ENCODE measurements at places on chromosomes 5 and 9.
A peak's percentile ranks its signal among the peaks of the same experiment; 100 is the strongest.

- DNase-seq = no peak
These were observed 188.3 kb downstream of the GABBR2 start for GRCh38 chr9:98520221-98520960.

- no peak for DNase-seq
These were observed 85.7 kb downstream of the COL23A1 start for GRCh38 chr5:178504340-178504960.

- DNase-seq = no peak
These were observed 104.3 kb upstream of the PCSK1 start for GRCh38 chr5:96537386-96537785.

- no peak for DNase-seq
These were observed 700 bp downstream of the SKP2 start for GRCh38 chr5:36152324-36153297.

- DNase-seq = no peak
These were observed 418.6 kb upstream of the GRAMD2B start for GRCh38 chr5:126004636-126005035.

GRCh38 chr5:135042595-135042994, 8.6 kb upstream of the PITX1 start:
- no peak for DNase-seq

DNA sequence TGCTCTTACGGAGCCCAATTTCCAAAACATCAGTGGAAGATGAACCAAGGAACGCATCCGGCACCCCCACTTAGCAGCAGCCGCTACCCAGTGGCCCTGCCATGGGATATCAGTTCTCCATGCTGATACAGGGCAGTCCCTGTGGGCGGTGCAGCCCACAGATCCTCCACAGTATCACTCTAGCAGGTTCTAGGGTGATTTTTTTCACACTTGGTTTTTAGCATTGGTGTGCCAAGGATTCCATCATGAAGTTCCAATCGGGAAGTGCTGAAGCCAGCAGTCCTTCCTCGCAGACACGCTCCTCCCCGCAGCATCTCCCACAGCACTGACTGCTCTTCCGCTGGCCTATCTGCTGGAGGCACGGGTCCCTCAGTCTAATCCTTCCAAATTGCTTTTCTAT, 261.9 kb downstream of the SYK start:
- no peak for DNase-seq

GRCh38 chr5:112183103-112183711, 235.9 kb downstream of the EPB41L4A start:
- DNase-seq = no peak

DNA sequence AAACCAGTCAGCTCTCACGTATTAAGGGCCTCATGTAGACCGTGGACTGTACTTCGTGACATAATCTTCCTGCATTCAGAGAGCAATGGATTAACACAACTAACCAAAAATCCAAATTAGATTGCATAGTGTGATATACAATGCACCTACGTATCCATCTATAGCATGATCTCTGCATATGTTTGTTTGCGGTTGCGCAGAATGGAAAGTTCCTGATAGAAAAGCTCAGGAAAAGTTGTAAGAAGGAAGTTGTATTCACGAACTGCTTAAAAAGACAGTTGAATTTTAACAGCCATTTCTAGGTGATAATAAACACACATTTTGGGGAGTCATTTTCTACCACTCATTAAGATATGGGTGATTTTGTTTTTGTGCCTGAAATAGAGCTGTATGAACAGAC, 869.0 kb downstream of the TLE4 start:
- DNase-seq = no peak

DNA sequence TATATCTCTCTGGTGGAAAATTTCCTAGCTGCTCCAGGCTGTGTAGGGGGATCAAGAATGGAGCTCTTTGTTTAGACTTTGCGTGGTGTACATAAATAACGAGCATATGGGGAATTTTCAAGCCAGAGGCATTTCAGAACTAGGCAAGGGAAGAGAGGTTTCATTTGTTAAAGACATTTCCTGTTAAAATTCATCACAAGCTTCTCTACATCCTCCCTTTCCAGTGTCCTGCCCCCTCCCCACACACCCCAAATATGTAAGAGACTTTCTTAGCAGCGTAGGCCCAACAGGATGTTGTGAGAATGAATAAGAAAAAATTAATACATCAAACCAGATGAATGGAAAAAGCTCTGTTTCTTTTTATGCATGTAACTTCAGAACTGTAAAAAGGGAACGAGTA, 150.3 kb downstream of the GPBP1 start:
- DNase-seq = no peak

DNA sequence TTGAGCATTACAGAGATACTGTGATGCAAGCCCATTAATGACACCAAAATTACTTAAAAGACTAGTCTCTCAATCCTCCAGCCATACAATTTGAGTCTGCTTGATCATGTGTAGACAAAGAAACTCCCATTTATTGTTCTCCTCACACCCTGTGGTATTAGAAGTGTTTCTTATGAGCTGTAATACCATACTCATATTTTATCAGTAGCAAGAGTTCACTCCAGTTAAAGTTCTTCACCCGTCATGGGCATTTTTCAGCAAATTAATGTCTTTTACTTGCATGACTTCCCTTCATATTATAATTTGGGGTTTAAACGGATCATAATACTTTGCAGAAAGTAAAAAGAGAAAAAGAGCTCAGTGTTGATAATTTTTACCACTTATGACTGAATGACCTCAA, 242.9 kb downstream of the BNC2 start:
- DNase-seq = no peak

DNA sequence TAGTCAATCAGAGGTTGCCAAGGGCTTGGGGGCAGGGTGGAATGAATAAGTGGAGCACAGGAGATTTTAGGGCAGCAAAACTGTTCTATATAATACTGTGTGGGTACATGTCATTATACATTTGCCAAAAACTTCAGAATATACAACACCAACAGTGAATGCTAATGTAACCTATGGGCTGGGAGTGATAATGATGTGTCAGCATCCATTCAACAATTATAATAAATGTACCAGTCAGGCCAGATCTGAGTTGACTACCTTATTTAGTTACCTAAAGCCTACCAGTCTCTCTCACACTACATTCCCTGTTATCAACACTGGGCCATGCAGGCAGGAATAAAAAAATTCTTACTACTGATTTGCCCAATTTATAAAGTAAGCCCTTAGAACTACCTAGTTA, 884.5 kb downstream of the TLE1 start:
- DNase-seq = no peak

- DNase-seq = no peak
These were observed 218.5 kb upstream of the ELAVL2 start for GRCh38 chr9:24044576-24044975.

GRCh38 chr9:33785914-33786313, 9.4 kb upstream of the PRSS3 start:
- no peak for DNase-seq

DNA sequence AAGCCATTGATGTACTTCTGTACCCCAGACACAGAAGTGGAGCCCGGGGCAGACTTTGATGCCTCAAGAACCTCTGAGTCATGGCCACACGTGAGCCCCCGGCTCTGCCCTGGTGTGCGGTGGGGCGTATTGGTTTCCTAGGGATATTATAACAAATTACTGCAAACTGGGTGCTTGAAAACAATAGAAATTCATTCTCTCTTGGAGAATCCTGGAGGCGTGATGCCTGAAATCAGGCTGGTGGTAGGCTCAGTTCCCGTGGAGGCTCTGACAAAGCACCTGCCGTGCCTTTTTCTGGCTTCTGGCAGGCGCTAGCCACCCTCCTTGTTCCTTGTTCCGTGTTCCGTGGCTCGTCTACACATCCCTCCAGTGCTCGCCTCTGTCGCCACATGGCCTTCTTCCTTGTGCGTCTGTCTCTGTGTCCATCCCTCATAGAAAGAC, 24.2 kb downstream of the NEK6 start:
- DNase-seq = no peak

DNA sequence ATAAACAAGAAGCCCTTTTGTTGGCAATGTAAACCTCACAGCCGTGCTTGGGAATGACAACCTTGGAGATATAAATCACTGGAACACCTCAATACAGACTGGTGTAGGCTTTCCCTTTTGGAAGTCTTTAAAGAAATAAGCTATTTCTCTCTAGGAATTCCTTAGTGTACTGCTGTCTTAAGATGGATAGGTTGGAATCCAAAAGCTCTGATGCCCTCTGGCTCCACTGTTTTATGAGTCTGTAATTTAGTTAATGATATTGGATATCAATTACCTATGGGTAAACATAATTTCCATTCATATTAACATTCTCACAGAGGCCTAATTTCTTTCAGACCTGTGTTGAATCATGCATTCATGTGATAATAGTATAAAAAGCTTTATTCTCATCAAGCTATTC, 435.9 kb upstream of the MPDZ start:
- DNase-seq = no peak

DNA sequence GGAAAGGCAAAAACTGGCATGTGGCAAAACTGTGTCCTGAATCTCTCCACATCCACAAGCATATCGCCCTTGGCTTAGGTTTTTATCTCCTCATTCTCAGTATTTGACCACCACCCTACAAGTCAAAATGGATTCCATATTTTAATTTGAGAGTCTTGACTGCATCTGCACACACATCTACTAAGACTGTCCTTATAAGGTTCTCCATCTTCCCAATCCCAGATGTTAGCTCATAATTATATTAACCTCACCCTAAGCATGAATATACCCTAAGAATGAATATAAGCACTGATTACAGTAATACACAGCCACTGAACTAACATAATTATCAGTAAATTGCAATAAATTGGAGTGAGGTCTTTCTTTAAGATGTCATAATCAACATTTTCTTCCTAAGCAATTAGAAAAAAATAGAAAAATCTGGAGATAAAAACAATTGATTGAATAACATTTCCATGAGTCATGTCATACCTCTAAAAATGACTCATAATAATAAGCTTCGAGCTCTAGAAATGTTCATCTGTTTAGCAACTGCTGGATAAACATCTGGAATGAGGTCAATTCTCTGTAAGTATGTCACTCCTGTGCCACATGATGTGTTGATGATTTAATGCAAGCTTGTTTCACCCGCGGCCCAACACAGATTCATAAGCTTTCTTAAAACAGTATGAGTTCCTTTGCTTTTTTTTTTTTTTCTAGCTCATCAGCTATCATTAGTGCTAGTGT, 39.9 kb upstream of the PAM start:
- no peak for DNase-seq

GRCh38 chr9:78030296-78030552, 1.4 kb downstream of the GNAQ start:
- DNase-seq = no peak

DNA sequence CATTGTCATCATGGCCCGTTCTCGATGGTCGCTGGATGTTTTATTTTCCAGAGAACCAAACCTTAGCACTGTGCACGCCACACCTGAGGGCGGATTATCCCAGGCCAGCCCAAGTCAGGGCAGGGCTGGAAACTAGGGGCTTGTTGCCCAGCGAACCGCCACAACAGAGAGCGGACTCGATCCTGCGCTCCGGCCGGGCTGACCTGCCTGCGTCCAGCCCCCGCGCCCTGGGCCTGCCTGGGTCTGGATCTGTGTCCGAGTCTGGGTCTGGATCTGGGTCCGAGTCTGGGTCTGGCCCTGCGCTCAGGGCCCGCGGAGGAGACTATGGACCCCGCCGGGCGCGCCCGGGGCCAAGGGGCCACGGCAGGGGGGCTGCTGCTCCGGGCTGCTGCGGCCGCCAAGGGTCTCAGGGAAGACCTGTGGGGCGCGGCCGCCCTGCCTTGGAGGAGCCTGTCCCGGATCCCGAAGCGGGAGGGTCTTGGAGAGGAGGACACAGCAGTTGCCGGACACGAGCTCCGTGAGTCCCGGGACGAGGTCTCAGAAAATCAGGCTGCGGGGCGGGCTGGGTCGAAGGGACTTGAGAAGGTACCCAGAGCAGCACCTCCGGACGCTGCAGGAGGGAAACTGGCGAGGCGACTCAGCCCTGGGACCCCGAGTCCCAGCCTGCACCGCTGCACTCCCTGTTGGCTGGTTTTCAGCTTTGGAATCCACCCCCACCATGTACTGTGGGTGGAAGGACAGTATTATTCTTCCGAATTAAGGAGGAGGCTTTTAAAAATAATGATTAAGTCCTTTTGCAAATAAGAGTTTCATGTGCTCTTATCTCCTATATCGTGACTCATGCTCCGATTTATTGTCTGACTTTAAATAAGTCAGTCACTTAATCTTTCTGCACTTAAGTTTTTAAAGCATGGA, at the start of gene ANKDD1B:
TSS of gene ANKDD1B (plus strand) at position 143 of the 915 bp plus-strand sequence. CDS start at position 325, 182 bp downstream.
- peak; percentile 61 for DNase-seq

DNA sequence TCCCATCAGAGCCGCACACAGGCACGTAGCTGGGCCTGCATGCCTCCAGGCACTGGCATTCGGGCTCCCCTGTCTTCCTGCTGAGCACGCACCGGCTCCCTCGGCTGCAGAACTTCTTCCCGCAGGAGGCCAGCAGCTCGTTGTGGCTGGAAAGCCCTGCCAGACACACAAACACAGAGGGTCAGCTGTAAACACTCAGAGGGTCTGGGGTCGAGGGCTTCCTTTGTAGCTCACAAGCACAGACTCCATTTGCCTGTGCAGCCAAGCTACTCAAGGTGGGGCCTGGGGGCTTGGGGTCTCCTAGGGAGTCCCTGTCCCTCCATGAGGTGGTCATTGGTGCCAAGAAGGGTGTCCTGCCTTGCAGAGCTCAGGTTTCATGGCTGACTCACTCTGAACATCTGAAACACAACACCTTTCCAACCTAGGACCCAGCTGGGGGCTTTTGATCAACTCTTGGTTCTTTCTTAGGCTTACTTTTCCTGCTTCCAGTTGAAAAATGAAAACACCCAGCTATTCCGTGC, 211.4 kb downstream of the FSTL4 start:
- no peak for DNase-seq

DNA sequence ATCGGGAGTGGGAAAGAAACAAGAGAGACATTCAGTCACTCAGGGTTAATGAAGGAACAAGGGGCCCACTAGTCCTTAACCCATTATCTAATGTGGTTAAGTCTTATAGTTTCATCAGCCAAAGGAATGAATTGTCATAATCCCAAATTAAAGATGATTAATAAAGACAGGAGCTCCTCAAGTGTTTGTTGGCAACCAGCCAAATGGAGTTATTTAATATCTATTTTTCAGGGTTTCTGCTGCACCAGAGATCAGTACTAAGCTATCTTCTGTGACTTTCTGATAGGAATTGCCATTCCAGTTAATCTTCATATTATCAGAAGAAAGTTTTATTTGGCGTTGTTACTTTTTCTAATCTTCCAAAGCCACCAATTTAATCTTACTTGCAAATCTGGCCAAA, 34.0 kb upstream of the FCHO2 start:
- no peak for DNase-seq

- DNase-seq = peak; percentile 87
These were observed 1.6 kb downstream of the FSTL4 start for GRCh38 chr5:133610489-133611356.

GRCh38 chr9:70874451-70874850, 247.0 kb downstream of the TRPM3 start:
- no peak for DNase-seq

- DNase-seq = peak; percentile 56
These were observed 162.2 kb downstream of the SREK1 start for GRCh38 chr5:66306105-66306843.

- no peak for DNase-seq
These were observed 17.7 kb downstream of the ZDHHC11B start for GRCh38 chr5:766666-767431.

DNA sequence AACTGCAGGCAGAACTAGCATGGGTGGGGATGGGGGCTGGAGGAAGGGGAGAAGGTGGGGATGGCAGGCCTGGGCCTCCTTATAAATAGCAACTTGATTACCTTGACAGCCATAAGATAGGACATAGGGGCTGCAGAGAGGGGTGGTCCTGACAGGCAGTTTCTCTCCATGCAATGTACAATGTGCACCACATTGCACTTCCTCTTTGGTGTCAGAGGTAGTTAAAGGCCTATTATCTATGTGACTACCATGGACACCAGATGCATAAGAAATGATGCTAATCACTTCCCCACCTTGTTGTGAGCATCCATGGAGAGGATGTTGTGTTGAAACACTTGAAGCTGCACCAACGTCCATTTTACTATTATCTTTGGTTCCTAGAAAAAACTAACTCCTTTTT, 20.2 kb upstream of the SUB1 start:
- DNase-seq = no peak
